ENCODE measurements at places on chromosomes 1 and 21.

GRCh38 chr1:76065270-76065669 lies 9.3 kb upstream of the ST6GALNAC3 start:
- no peak for DNase-seq

- DNase-seq = no peak
Measured at GRCh38 chr1:25544819-25545218, 1.4 kb downstream of the LDLRAP1 start.

GRCh38 chr1:20061866-20062265 lies 8.1 kb upstream of the PLA2G5 start:
- no peak for DNase-seq

GRCh38 chr1:234633246-234634003 lies 23.4 kb upstream of the IRF2BP2 start:
- DNase-seq = no peak

DNA sequence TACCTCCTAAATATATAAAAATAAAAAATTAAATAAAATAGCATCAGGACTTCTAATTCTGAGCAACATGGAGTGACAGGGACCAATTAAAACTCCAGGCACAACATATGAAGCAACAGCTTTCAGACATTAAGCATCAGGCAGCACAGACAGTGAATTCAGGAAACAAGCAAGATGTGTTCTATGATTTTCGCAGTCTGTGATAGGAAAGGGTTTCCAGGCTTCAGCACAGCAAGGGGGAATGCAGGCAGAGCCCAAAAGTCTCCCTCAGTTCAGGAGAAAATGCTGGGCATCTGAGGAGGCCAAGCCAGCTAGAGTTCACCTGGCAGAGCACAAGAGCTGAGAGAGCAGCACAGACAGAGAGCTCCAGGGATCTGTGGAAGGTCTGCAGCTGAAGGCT lies 22.2 kb upstream of the CTTNBP2NL start:
- no peak for DNase-seq

DNA sequence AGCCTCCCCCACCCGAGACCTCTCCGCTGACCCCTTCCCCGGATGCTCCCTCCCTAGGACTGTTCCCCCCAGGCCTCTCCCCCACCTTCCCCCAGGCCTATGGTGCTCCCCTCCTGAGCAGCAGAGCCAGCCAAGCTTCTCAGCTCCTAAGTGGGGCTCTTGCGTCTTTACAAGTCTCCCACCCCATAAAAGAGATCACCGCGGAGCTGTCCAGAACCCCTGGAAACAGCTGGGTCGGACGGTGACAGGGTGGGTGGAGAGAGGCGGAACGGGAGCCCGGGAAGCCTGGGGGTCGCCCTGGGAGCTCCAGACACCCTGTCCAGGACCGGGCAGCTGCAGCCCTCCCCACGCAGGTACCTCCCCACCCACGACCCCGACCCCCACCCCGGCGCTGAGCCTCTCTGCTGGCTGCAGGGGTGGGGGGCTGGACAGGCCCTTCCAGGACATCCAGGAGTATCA lies 61.2 kb downstream of the WNT9A start:
- no peak for DNase-seq

GRCh38 chr1:184959626-184960025 lies 14.7 kb downstream of the NIBAN1 start:
- DNase-seq = no peak

- no peak for DNase-seq
Measured at GRCh38 chr1:79262745-79263258, 256.3 kb upstream of the ADGRL4 start.

DNA sequence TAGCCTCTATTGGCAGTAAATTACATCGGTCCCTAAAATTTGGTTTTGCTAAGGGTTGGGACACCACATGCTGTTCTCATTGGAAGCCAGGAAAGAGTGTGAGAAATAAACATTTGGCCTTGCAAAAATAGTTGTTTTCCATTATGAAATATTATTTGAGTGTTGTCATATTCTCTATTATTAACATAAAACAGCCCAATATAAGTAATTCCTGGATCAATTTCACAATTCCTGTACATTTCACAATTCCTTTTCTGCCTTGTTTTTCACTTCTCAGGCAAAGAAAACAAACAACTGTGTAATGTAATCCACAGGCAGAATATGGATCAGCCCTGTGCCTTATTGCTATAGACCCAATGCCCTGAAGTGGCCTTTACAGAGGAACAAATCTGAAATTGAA lies 40.5 kb downstream of the C1orf87 start:
- DNase-seq = no peak

DNA sequence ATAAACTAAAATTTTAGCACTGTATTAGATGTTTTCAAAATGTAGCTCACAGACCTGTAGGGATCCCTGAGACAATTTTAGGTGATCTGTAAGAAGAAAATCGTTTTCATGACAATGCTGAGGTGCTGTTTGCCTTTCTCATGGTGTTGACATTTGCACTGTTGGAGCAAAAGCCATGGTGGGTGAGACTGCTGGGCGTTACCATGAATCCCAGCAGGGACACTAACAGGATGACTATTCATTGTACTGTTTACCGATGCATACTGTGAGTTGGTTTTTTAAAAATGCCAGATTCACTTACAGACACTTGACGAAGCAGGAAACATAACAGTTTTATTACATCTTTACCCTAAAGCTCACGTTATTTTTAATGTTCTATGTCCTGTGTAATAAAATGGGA lies 468.5 kb downstream of the PCP4 start:
- DNase-seq = peak; percentile 88

DNA sequence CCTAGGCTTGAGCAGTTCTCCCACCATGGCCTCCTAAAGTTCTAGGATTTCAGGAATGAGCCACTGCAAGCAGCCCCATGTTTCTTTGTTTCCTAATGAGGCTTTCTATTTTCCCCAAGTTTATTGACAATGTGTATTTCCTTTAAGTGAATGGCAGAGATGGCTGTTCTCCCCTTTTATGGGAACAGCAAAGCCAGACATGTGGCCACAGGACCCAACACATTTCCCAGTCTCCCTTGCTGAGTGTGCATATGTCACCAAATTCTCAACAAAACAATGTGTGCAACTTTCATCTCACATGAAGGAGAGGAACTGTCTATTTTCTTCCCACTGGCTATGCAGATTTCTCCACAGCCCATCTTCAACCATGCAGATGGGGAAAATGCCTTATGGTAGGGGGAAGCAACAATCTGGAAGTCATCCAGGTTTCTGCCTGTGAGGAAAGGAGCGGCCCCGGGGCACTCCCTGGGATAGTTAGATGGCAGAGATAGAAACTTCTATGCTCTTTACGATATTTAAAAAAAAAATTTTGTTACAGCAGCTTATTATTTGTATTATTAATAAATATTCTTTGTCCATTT lies 28.6 kb upstream of the MAP10 start:
- no peak for DNase-seq

DNA sequence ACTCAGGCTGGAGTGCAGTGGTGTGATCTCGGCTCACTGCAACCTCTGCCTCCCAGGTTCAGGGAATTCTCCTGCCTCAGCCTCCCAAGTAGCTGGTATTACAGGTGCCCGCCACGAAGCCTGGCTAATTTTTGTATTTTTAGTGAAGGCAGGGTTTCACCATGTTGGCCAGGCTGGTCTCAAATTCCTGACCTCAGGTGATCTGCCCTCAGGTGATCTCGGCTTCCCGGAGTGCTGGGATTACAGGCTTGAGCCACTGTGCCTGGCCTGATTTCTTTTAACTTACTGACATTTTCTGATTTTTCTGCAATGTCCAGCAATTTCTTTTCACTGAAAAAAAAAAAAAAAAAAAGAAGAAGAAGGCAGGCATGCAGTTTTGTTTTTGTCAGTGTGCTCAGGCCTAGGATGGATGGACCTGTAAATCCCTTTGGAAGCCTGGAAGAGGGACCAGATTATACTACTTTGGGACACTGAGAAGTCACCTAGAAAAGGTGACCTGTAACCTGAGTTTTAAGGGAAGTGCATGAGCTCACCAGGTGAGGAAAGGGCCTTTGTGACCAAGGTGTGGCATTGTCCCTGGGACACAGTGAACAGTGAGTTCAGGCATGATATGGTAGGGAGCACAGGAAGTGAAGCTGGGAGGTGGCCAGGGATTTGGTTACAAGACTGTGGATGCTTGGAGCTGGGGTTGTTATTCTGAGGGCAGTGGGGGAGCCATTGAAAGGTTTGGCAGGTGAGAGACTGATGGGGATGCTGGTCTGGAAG lies 2.7 kb upstream of the TMEM61 start:
- no peak for DNase-seq

GRCh38 chr1:226668173-226668560 lies 70.9 kb downstream of the ITPKB start:
- DNase-seq = no peak

DNA sequence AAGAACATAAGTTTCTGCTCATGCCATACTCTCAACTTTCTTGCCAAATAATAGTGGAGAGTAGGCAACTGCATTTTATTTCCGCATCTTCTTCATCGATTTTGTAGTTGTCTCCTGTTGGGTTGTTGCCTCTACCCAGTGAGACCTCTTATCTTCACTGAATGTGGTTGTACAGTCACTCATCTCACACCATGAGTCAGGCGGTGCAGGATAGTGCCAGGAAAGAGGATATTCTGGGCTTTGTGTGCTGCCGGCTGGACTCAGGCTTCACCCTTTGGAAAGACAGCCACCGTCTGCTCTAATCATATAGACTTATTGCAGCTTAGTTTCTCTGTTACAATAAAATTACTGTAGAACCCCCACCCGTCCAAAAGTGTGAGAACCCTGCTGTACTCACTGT lies 154.3 kb upstream of the USP24 start:
- DNase-seq = no peak

DNA sequence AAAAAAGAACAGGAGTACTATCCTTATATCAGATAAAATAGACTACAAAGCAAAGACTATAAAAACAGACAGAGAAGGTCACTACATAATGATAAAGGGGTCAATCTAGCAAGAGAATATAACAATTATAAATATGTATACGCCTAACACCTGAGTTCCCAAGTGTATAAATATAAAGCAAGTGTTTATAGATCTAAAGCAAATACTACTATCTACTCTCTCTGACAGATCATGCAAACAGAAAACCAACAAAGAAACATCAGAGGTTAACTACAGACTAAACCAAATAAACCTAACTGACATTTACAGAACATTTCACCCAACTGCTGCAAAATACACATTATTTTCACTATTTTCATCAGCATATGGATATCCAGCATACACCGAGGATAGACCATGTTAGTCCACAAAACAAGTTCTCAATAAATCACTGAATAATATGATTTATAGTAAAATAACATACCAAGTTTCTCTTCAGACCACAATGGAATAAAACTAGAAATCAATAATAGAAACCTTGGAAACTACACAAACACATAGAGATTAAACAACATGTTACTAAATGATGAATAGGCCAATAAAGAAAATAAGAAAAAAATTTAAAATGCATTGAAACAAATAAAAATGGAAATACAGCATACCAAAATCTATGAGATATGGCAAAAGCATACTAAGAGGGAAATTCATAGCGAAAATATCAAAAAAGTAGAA lies 22.7 kb downstream of the UCHL5 start:
- no peak for DNase-seq

DNA sequence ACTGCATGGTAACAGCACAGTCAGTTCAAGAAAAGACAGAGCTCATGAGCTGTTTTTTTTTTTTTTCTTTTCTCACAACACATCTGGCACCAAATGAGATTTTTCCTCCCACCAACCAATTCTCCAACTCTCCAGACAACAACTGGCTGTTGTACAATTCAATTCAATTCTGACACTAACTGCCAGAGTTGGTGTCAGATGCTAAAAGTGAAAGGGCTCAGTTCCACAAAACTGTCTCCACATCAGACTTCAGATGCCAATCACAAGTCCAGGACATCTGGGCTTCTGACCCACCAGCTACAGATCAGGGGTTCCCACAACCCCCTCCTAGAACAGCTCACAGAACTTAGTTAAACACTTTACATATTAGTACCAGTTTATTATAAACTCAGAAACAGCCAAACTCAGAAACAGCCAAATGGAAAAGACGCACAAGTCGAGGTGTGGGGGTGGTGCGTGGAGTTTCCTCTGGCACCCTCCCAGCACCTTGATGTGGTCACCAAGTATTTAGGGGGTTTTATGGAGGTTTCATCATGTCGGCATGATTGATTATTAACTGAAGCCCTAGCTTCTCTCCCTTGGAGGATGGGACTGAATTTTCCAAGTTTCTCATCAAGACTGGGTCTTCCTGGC lies 39.2 kb upstream of the LRRC8D start:
- DNase-seq = no peak

- DNase-seq = no peak
Measured at GRCh38 chr1:171645553-171646248, 6.8 kb downstream of the MYOC start.

DNA sequence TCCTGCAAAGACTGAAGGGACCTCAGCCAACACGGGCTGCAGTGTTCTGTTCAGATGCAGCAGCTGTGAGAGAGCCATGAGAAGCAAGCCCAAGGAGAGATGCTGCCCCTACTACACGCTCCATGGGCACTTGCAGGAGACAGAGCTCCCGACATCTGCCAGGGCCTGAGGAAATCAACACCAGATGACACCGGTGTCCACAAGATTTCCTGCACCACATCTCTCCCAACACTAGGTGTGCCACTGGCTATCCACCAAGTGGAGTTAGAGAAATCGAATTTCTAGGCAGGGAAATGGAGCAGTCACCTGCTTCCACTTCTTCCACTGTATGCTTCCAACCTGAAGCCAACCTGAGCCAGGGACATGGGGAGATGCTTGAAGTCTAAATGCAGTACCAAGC lies 445.3 kb downstream of the RWDD3 start:
- no peak for DNase-seq

- DNase-seq = no peak
Measured at GRCh38 chr1:239128541-239128940, 257.8 kb upstream of the CHRM3 start.

- DNase-seq = no peak
Measured at GRCh38 chr21:14271053-14271452, 55.1 kb downstream of the RBM11 start.

GRCh38 chr1:10475510-10475909 lies 760 bp downstream of the PEX14 start:
- no peak for DNase-seq

GRCh38 chr1:86487811-86488141 lies 19.0 kb downstream of the CLCA1 start:
- no peak for DNase-seq

DNA sequence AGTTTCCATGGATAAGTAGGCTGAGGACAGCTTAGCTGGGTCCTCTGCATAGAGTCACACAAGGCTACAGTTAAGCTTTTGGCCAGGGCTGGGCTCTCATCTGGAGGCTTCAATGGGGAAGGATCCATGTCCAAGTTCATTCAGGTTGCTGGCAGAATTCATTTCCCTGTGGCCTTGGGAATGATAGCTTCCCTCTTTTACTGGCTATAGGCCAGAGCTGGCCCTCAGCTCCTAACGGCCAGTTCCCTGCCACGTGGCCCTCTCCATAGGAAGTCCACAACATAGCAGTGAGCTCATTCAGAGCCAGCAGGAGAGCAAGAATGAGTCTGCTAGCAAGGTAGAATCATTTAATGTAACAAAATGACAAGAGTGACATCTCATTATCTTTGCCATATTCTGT lies 15.1 kb upstream of the PODN start:
- DNase-seq = no peak

Measured in T47D (cell line).